T47D (cell line): ENCODE measurements at places on chromosomes 3 and 15.
A peak's percentile ranks its signal among the peaks of the same experiment; 100 is the strongest.

GRCh38 chr3:65593780-65594752, 444.7 kb downstream of the MAGI1 start:
- no peak for DNase-seq

DNA sequence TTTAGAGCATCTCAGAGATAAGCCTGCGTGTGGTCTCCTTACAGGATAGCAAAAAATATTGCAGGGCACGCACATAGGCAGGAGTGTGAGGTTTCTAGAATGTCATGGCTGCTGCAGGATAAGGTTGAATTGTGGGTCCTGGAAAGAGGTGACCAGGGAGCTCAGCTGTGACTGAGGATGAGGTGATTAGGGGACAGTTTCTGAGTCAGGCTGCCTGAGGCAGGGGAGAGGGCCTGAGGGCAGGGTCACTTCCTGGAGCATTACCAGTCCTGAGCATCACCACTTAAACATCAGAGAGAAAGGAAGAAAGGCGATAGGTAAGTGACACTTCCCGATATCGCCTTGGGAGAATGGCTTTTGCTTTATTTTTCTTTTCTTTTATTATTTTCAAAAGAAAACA, 813.8 kb downstream of the TUSC7 start:
- DNase-seq = no peak

- DNase-seq = peak; percentile 100
Measured at GRCh38 chr3:36992806-36993325, at the start of gene EPM2AIP1. Gene EPM2AIP1 (minus strand): TSS chr3:36993131. CDS start chr3:36993077, 54 bp downstream.

DNA sequence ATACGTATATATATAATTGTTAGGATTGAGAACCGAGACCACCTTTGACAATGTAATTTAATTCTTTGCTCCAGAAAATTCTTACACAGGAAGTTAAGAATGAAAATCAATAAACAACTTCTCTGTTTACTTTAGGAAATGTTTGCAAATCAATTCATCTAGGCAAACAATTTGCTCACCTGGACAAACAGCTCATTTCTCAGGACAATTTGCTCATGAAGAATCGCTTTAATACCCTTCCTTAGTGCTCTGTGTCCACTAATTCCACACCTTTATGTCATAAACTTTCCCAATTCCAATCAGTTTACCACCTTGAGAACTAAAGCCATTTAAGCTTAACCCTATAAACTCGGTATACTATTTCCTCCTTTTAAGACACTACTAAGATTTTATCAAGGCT, 292.2 kb downstream of the BCHE start:
- DNase-seq = peak; percentile 88

GRCh38 chr3:126961191-126961790, 21.6 kb upstream of the PLXNA1 start:
- no peak for DNase-seq

GRCh38 chr3:133944181-133944580, 48.5 kb upstream of the RAB6B start:
- no peak for DNase-seq

DNA sequence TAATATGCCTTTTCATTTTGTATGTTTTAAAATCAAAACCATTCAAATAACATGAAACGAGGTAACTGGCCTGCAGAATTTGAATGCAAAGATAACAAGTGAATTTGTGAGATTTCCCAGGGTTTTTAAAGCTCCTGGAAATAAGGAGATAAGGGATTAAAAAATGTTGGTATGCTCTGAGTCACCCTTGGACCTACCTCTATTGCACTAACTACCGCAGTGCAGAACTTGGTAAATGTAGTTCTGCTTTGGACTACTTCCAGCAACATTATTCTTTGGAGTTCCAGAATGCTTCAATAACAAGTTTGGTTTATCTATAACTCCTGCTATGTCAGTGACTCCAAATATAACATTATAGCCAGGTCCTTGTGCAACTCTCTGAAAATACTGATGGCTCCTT, 201.7 kb downstream of the GAP43 start:
- no peak for DNase-seq

- no peak for DNase-seq
Measured at GRCh38 chr15:34282384-34282783, 55.2 kb downstream of the SLC12A6 start.

- DNase-seq = no peak
Measured at GRCh38 chr3:10475983-10476382, 29.4 kb downstream of the ATP2B2 start.

- no peak for DNase-seq
Measured at GRCh38 chr15:101803676-101804075, 367 bp downstream of the OR4F6 start.

DNA sequence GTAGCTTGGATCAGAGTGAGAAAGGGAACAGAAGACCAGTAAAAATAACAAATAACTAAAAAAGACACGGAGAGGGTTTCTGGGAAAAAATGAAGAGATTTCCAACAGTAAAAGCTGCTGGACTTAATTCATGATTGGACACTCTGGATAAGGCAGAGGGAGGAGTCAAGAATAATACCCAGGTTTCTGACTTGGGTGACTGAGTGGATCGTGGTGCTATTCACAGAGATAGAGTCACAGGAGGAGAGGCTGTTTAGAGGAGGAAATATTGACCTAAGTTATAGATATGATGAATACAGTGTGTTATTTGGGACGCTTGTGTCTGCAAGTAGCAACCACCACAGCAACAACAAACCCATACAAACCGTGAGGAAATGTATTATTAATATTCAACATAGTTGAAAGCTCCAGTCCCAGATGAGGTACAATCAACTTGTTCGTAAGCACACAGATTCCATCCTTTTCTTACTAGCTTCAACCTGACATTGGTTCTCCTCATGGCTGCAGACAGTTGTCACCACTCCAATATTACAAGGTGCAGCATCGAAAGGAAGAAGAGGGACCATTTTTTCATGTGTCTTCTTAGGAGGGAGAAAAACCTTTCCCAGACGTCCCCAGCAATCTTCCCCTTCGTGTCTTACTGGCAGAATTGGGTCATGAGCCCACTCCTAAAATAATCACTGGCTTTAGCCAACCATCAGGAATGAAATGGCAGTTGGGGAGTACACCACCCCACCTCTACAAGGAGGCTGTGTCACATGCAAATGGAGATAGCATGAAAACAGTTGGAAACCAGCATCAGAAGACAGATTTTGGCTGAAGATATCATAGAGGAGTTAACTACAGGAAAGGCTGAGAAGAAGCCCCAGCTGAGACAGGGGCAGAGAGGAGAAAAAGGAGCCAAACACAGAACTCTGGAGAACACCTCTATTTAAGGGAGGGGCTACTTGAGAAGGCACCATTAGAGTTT, 387.8 kb downstream of the SHQ1 start:
- no peak for DNase-seq

- no peak for DNase-seq
Measured at GRCh38 chr3:96900566-96900965, 86.2 kb downstream of the EPHA6 start.

GRCh38 chr3:105448338-105448982, 81.8 kb downstream of the ALCAM start:
- no peak for DNase-seq

- peak; percentile 91 for DNase-seq
Measured at GRCh38 chr15:72169236-72169920, 28.2 kb downstream of the GRAMD2A start.

GRCh38 chr15:48121849-48122248, 1.1 kb downstream of the SLC24A5 start:
- no peak for DNase-seq

DNA sequence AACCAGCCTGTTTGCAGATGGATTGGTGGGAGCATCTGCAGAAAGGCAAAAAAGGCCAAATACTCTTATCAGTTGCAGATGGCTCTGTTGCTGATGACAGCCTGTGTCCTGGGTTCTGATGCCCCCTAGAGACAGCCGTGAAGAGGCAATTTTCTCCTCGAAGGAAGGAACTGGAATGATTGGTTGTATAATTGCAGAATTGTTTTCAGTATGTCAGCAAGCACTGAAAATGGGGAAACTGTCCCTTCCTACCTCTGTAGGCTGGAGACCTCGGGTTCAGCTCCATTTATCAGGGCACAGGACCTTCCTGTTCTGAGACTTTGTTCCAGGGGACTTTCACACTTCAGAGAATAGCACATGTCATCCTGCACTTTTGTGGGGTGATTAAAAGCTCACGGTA, 103.0 kb downstream of the PGPEP1L start:
- DNase-seq = no peak

- DNase-seq = no peak
Measured at GRCh38 chr3:175118382-175118941, 259.3 kb downstream of the NAALADL2 start.

DNA sequence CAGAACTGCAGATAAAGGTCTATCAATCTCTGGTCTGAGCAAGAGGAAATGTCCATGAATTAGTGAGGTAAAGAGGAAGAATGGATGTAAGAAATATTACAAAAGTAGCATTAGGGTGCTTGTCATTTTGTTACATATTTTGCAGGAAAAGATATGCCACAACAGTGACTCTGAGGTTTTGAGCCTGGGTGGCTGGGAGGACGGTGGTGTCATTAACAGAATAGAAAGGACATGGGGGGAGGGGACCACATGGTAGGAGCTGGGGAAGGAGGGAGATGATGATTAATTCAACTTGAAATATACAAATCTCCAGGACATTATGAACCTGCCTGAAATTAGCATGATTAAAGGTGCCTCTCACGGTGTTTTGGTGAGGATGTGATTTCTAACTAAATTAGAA, 245.5 kb upstream of the MDFIC2 start:
- DNase-seq = no peak

- no peak for DNase-seq
Measured at GRCh38 chr3:105065895-105066839, 300.5 kb upstream of the ALCAM start.

- no peak for DNase-seq
Measured at GRCh38 chr15:49986326-49986725, 132.7 kb downstream of the ATP8B4 start.

DNA sequence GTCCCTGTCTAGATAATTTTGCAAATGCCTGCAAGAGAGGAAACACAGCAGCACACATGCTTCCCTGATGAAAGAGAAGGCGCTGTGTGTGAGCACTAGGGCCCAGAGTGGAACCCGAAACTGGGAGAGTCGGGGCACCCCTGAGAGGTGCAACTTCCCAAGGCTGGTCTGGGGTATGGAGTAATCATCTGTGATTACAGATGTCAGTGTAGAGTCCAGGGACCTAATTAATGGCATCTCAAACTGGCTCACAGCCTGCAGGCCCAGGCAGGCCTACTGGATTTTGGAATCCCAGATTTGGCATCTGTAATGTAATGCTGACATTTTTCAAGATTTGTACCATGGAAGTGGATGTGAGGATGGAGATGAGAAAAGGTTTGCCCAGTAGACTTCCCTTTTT, 29.4 kb downstream of the PGPEP1L start:
- DNase-seq = no peak

DNA sequence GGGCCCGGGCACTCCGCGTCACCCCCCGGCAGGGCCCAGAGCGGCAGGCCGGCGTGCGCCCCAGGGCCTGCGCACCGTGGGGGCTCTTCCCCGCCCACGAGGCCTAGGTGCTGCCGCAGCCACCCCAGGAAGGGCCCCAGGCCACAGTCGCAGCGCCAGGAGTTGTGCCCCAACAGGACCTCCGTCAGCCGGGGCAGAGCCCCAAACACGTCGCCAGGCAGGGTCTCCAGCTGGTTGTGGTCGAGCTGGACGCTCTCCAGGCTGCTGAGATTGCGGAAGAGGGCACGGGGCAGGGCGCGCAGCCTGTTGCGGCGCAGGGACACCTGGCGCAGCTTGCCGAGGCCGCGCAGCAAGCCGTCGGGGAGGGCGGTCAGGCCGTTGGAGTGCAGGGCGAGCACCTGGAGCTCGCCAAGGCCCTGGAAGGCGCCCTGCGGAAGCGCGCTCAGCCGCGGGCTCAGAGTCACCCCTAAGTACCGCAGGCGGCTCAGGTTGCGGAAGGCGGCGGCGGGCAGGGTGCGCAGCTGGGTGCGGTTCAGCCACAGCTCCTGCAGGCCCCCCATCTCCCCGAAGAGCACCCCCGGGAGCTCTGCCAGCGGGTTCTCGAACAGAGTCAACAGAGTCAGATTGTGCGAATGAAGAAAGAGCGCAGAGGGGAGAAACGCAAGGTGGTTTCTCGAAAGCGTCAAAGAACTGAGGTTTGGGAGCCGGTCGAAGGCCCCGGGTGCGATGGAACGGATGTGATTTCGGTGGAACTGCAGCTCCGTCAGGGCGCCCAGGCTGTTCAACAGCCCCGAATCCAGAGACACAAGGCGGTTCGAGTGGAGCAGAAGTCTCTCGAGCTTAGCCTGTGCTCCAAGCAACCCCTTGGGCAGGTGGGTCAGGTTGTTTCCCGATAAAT, 2.0 kb downstream of the GP5 start:
- no peak for DNase-seq

GRCh38 chr15:52008359-52008697, 10.7 kb upstream of the MAPK6 start:
- DNase-seq = no peak

GRCh38 chr3:20160230-20160629, 25.8 kb downstream of the SGO1 start:
- DNase-seq = no peak

- DNase-seq = no peak
Measured at GRCh38 chr15:100174904-100175275, 166.9 kb downstream of the ADAMTS17 start.

GRCh38 chr15:85329561-85330422, 50.6 kb upstream of the AKAP13 start:
- no peak for DNase-seq

DNA sequence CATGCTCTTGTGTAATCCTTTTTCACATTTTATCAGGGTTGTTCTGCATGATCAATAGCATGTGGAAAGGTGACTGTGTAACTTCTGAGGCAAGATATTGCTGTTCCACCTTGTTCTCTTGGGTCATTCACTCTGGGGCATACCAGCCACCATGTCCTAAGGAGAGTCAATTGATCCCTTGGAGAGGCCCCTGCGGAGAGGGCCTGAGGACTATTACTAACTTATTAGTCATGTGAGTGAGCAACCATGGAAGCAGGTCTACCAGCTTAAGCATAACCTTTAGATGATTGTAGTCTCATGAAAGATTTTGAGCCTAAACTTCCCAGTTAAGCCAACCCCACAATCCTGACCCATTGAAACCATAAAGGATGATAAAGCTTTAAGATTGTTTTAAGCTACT, 22.0 kb upstream of the COL6A5 start:
- no peak for DNase-seq

DNA sequence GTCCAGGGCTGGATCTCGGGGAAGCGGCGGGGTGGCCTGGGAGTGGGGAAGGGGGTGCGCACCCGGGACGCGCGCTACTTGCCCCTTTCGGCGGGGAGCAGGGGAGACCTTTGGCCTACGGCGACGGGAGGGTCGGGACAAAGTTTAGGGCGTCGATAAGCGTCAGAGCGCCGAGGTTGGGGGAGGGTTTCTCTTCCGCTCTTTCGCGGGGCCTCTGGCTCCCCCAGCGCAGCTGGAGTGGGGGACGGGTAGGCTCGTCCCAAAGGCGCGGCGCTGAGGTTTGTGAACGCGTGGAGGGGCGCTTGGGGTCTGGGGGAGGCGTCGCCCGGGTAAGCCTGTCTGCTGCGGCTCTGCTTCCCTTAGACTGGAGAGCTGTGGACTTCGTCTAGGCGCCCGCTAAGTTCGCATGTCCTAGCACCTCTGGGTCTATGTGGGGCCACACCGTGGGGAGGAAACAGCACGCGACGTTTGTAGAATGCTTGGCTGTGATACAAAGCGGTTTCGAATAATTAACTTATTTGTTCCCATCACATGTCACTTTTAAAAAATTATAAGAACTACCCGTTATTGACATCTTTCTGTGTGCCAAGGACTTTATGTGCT, 527 bp downstream of the B2M start:
- DNase-seq = no peak

GRCh38 chr3:166531730-166532129, 694.5 kb upstream of the BCHE start:
- no peak for DNase-seq
